ENCODE measurements at places on chromosomes 3 and 15.
A peak's percentile ranks its signal among the peaks of the same experiment; 100 is the strongest.

GRCh38 chr15:101723171-101723873 is 951 bp downstream of the TARS3 start:
- DNase-seq, result peak; percentile 12

GRCh38 chr3:106805625-106806024 is 571.6 kb upstream of the CCDC54 start:
- DNase-seq, result no peak

DNA sequence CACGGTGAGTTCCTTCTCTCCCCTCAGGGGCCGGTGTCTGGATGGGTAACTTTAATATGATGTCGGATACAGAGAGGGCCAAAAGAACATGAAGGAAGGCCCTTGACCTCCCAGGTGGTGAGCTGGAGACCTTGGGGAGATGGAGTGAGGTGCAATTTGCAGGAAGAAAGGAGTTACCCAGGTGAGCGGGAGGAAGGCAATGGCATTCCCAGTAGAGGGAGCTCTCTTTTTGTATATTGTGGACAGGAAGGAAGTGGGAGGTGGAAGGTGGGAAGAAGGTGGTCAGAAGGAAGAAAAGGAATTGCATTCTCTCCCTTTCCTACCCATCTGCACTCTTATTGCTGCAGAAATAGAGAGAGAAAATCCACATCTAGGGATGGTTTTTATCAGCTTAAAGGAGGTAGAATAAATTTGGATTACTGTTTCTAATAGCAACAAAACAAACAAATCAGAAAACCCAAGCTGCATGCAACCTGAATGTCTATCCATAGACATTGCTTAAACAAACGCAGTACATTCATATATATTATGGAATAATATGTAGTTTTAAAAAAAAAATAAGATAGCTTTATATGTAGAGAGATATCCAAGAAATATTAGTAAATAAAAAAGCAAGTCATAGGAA is 169.0 kb upstream of the TSC22D2 start:
- DNase-seq, result no peak

- no peak for DNase-seq
Measured at GRCh38 chr15:70447928-70448698, 315.2 kb downstream of the UACA start.
